ENCODE measurements at places on chromosomes 3 and 15.

DNA sequence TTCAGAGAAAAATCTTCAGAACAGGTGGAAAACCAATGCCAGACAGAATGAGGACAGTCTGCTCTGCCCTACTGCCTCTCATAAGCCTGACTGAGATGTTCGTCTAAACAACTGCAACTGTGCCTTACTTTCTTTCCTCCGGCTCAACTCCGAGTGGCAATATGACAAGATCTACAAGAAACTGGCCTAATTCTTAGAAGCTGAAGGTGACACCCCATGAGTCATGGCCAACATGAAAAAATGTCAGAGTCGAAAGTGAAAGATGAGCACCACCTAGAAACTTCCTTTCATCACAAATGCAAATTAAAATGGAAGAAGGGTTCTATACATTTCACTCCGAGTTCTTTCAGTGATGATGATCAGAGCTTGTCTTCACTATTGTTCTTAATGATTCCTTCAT, 12.9 kb downstream of the PCYT1A start:
- DNase-seq = no peak

GRCh38 chr3:110101361-110101760, 764.0 kb upstream of the DPPA4 start:
- no peak for DNase-seq

DNA sequence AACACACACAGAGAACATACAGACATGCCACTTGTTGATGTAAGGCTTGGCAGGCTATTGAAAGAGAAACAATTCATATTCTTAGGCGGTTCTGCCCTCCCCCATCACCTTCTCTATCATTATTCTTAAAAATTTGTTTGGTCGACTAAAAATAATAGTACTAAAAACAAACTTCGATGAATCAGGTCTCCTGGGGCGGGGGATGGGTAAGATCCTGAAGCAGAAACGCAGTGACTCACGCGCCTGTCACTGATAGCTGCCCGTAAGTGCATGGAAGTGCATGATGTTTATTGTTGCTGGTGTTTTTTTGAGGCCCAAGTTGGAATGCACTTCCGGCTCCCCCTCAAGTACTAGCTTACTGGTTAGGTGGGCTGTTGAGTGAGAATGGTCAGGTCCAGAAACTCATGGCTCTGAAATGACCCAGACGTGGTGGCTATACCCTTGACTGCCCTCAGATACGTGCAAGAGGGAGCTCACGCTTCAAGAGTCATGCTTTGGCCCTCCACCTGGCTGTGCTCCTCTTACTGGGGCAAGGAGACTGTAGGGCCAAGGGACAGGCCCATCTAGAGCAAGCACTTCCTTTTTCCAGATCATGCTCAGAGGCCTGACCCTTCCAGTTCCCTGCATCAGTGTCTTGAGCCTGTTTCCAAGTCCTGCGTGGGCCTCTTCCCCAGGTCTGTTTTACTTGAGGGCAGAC, 10.9 kb downstream of the SMAD3 start:
- DNase-seq = no peak

- no peak for DNase-seq
Measured at GRCh38 chr15:68298336-68298735, 20.8 kb downstream of the FEM1B start.

- DNase-seq = no peak
Measured at GRCh38 chr3:162072656-162073164, 576.1 kb downstream of the OTOL1 start.

DNA sequence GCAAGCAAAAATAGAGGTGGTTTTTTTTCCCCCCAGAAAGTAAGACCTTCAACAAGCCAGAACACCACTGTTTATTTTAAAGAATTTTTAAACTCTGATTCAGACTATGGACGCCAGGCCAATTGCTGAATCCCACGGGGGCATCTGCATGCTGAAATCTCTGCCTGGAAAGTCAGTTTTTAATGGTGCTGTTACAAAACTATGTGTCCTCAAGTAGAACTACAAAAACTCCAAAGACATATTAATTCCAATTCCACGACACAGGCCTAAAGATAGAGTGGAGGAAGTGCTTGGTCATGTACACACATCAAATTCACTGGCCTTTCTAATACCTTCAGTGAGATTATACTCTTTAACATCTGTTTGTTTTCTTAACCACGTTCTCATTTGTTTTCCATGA, 490.5 kb upstream of the NR2F2 start:
- no peak for DNase-seq

- peak; percentile 99 for DNase-seq
Measured at GRCh38 chr3:120742198-120742848, at the start of the genes GTF2E1 and RABL3. TSS of gene GTF2E1 (plus strand) at chr3:120742744. CDS start at chr3:120750553, 7,809 bp downstream. TSS of gene RABL3 (minus strand) at chr3:120742516. CDS start at chr3:120742507, 9 bp downstream.

DNA sequence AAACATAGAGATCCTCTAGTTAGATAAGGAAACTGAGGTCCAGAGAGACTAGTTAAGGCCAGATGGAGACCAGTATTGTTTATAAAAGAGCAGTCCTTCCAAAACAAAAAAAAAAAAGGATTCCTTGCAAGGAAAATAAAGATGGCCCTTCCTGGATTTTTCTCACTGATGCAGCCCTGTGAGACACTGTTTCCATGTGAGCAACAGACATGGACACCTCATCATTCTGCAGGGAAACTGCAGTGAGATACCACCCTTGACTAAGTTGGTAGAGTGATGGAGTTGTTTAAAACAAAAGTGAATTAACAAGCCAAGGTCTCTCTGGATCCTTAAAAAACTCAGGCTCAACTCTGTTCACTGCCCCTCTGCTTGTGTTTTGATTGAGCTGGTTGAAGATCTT, 65.6 kb upstream of the MYZAP start:
- no peak for DNase-seq

- no peak for DNase-seq
Measured at GRCh38 chr3:12286927-12287726, 1.7 kb upstream of the PPARG start.

DNA sequence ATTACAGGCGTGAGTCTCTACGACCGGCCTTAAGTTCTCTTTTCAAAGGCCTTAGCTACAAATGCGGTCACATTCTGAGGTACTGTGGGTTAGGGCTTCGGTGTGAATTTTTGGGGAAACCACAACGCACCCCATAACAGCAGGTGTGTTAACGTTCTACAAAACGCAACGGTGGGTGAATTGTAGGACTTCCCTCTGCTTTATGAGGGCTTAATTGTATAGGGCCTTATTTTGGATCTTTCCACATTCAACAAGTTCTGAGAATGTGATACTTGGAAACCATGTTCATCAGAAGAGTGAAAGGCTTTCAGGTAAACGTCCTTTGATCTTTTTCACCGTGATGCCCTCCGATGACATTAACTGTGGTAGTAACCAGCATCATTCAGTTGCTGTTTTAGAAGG, 998.6 kb upstream of the CFAP20DC start:
- DNase-seq = no peak

DNA sequence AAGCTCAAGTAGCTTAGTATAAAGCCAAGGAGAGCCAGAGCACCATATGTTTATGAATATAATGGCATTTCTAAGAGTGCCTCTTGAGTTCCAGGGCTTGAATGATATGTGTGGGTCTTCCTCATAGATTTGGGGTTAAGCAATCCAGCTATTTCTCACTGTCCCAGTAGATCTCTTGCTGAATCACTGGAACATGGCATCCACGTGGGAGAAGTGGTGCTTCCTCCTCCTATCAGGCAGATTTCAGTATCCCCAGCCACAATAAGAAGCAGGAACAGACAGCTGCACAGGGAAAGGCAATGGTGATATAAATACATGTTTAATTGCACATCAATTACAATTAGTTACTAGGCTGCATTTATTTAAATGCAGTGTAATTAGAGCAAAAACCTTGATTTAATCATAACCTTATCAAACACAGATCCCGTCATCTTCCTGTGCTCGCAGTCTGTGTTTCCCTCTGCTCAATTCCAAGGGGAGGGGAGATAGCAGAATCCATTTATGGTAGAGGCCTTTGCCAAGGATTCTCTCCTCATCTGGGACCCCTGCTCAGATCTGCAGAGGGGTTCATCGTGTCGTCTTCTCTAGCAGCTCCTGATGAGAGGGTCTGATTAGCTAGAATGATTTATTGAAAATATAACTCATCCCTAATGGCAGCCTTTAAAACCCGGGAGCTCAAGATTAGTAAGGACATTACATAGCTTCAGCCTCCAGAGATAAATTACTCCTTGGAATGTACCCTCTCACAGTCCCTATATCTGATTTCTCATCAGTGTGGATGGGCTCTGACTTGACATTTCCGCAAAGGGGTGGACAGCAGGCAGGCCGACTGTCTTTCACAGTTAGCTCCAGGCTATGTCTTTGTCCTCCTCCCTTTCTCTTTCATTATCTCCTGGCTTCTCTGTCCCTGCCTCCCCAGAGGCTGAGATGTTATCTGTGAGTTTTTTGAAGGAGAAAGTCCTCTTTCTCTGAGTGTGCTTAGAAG, 775.9 kb downstream of the AGBL1 start:
- DNase-seq = no peak

DNA sequence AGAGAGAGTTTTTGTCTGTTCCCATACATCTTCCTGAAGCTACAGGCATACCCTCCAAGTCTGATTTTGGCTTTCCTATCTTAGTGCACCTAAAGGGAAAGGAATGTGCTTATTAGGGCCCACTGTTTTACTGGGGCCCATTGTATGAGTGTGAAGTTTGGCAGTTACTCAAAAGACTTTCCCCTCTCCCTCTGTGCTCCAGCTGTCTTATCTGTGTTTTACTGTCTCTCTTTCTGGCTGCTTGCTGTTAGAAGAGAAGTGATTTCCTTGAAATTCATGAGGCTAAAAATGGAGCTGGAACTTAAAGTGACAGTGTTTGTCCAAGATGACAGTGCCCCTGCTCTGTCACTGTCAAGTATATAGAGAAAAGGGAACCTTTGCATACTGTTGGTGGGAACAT, 436.2 kb downstream of the OCA2 start:
- no peak for DNase-seq

DNA sequence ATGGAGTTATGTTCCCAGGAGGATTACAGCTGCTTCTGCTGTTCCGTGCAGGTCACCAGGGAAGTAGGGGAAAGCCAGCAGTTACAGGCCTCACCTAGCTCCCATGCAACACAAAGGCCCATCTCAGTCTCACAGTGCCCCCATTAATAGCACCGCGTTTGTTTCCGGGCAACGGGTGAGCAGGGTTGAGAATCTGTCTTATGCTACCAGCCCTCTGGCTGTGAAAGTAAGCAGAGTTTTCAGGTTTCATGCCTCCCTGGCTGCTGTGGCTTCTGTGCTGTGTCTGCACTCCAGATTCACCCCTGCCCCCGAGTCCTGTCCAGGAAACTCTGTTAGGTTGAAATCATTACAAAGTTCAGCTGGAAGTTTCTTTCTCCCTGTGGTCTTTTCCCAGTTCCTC, 254.4 kb upstream of the GPR149 start:
- no peak for DNase-seq

- DNase-seq = no peak
Measured at GRCh38 chr3:83230841-83231240, 1469.4 kb upstream of the GBE1 start.

GRCh38 chr3:120425572-120426250, 25.1 kb downstream of the FSTL1 start:
- DNase-seq = no peak

GRCh38 chr15:35550957-35551356, 5.0 kb upstream of the DPH6 start:
- DNase-seq = no peak

DNA sequence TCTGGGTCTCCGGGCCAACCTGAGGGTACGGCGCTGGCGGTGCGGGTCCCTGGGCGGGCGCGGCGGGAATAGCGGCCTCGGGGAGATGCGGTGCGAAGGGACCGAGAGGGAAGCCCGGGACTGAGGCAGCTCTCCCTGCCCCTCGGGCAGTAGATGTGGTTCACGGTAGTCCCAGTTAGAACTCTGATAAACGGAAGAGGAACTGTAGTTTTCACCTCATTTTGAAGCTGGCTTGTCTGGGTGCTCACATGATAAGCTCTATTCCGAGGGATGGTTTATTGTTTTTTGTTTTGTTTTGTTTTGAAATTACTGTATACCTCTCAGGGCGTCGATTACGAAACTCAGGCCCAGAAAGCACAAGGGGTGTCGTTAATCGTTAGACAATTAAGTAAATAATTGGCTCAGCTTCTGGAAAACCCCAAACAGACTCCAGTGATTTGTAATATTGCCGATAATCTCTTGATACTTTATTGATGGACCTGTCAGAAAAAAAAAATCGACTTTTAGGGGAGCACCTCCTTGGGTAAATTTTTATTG, 413 bp downstream of the NUSAP1 start:
- peak; percentile 14 for DNase-seq

DNA sequence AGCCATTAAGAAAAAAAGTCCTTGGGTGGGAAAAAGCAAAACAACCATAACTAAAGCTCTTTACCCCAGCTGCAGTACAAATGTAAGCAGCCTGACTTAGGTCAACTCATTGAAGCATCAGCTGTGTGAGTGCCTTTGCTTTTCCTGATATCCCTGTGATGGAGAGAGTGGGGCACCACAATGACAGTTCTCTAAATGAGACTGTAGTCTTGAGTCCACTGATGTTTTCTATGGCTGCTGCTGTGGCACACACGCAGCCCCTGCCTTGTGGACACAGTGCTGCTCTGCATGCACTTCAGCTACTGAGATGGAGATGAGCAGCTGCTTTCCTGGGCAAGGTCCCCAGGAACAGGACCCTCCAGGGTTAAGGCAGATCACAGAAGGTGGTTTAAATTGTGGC, 173.2 kb downstream of the KCNAB1 start:
- no peak for DNase-seq

DNA sequence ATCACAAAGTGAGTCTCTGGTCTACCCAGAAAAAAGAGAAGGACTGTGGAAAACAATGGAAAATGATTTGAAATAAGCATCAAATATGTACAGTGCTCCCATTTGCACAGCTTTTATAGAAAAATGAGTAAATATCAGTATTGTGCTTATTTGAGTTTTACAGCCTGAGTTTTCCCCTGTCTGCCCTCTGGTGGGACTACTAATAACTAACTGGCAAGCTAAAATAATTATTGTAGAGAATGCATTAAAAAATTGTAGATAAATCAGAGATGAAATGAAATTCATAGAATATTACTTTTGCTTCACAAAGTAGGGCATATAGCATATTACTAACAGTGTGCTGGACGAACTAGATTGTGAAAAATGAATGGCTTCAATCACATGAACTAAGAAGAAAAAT, 287.1 kb downstream of the NAALADL2 start:
- no peak for DNase-seq

DNA sequence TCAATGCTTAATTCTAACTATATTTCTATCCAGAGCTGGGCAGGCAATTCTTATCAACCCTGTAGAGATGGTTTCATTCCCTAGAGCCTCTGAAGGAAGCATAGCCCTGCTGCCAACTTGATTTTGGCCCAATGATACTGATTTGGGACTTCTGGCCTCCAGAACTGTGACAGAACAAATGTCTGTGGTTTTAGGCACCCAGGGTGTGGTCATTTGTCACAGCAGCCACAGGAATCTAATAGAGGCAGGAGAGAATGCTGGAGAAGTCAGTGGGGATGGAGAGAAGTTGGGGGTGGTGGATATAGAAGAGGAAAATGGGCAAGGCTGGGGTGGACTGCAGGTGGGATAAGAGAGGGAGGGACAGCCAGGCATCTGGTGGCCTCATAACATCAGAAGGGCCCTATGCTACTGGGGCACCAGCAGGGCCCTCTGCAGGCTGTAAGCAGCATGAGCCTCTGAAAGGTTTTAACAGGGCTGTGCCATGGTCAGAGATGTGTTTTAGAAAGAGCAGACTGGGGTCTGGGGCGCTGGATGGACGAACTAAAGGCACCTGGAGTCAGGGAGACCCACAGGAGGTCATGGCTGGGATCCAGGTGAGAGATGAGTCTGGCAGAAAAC, 19.8 kb downstream of the MRPS11 start:
- no peak for DNase-seq

- DNase-seq = no peak
Measured at GRCh38 chr15:74365598-74366445, 1.6 kb downstream of the CYP11A1 start.

- no peak for DNase-seq
Measured at GRCh38 chr3:60392501-60392900, 858.8 kb downstream of the FHIT start.
